Endothelial cell (in vitro differentiated cells): ENCODE measurements at places on chromosomes 13 and 19. TPM values are rescaled to one million over a fixed set of nuclear protein-coding genes. Genes with fewer than 3 reads are reported as not detected.

GRCh38 chr13:34250151-34250670 is 432.3 kb downstream of the RFC3 start:
- DNase-seq: no peak

DNA sequence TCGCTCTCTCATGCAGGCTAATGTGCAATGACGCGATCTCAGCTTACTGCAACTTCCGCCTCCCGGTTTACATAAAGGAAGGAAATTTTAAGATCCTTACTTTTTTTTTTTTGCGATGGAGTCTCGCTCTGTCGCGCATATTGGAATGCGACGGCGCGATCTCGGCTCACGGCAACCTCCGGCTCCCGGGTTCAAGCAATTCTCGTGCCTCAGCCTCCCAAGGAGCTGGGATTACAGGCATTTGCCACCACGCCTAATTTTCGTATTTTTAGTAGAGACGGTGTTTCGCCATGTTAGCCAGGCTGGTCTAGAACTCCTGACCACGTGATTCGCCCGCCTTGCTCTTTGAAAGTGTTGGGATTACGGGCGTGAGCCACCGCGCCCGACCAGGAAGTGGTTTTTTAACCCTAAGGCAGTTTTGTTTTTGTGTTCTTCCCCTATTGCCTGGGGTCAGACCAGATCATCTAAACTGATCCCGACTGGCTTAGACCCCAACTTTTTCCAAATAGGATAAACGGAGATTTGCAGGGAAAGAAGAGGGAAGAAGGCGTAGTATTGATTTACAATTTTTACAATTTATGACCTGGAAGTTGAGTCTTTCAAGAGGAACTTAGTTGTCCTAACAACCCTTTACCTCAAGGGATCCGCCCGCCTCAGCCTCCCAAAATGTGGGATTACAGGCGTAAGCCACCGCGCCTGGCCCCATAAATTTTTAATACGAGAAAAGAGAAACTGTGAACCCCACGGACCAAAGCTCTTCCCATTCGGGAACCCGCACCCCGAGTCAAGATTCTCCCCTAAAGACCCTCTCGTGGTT is 142.0 kb downstream of the ZNF737 start:
- DNase-seq: peak; percentile 50

DNA sequence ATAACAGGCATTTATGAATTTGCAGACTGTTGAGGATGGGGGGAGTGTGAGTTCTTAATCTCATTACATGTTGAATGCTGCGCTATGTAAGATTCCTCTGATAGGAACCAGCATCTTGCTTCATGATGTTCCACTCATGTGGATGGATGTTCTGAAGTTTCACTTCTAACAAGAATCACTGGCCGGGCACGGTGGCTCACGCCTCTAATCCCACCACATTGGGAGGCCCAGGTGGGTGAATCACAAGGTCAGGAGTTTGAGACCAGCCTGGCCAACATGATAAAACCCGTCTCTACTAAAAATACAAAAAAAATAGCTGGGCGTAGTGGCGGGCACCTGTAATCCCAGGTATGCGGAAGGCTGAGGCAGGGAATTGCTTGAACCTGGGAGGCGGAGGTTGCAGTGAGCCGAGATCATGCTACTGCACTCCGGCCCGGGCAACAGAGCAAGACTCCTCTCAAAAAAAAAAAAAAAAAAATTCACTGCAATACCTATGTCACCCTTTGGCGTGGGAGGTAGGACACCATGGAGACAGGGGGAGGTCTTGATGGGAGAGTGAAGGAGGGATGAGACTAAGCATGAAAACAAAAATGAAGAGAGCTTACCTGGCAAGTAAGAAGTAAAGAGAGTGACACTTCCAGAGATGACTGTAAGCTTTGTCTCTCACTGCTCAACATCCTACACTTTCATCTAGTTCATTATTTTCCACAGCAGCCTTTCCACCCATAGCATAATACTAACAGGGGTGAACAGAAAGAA is 133.0 kb downstream of the DCT start:
- no peak for DNase-seq

DNA sequence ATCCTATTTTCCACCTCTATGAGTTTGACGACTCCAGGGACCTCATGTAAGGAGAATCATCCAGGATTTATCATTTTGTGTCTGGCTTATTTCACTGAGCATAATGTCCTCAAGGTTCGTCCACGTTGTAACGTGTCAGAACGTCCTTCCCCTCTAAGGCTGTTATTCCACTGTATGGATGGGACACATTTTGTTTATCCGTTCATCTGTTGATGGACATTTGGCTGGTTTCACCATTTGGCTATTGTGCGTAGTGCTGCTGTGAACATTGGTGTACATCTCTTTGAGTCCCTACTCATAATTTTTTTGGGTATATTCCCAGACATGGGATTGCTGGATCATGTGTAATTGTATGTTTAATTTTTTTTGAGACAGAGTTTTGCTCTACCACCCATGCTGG is 21.5 kb downstream of the CRTC1 start:
- DNase-seq: no peak

IZUMO2 gene
- total RNA-seq: not detected
